Stimulated activated CD8-positive, alpha-beta memory T cell treated with anti-CD3 and anti-CD28 coated beads, Interleukin-4, amount 100 ng/mL, for 4 hours (primary cell): ENCODE measurements at places on chromosomes 7 and 10.

DNA sequence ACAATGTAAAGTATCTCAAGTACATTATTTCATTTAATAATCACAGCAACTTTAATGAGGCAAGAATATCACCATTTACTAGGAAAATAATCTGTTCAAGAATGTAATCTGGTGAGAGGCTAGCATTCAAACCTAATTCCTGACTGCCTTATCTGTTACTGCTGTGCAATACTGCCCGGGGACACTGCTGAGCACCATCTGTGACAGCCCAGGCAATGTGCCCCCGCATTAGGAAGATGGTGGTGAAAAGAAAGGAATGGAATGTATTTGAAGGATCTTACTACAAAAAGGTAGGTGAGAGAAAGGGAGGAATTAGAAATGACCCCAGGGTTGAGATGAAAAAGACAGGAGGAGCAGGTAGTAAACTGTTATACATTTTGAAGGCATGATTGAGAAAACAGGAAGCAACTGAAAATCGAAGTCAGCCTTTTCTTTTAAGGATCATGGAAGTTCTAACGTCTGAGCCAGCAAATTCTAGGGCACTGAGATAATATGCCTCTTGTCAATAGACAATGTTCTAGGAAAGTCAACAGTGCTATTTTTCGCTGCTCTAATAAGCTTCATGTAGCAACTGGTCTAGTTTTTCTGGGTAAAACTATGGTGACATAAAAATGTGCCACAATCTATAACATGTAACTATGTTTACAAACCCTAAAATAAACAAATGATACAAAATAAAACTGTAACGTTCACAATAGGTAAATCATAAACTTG, 90.4 kb downstream of the ETV1 start:
- DNase-seq: no peak

DNA sequence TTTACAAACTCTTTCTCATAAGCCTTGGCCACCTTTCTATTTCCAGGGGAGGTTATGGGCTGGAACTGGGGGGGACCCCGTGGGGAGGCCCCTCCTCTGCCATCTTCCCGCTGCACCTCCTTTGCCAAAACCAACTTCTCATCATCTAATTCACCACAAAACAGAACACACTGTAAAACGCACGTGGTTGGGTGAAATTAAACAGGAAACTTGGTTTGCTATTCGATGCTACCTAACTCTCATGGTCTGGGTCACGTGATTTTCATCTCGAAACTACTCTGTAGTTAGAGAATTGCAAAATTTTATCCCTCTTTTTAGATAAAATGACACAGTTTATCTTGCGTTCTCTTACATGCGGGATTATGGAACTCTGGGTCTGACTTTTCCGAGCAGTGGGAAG, 242.0 kb downstream of the ZMYND11 start:
- DNase-seq: no peak

DNA sequence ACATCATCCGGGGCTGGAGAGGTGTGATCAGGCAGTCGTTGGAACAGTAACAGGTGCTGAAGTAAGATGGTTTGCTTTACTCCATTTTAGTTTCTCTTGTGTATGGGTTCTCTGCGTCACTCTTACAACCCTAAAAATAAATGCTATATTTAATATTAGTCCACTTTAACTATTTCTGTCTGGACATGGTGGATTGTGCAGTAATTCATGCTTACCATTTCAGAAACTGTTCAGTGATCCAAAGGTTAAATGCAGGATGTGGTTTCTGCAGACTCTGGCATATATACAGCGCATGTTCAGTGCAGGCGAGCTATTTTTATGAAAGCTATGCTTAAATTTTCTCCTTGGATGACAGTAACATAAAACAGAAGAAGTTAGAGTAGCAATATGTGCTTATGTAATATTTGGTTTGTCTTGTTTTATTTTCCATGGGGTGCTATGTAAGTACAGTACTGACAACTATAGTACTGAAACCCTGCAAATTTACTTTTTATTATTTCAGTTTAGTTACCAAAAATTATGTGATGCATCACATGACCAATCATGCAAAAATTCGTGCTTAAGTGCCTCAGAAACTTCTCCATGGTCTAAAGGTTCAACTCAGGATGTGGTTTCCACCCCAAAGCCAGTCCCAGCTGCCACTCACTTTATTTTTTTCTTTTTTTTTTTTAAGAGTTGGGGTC, 46.6 kb upstream of the GRID1 start:
- DNase-seq: no peak

DNA sequence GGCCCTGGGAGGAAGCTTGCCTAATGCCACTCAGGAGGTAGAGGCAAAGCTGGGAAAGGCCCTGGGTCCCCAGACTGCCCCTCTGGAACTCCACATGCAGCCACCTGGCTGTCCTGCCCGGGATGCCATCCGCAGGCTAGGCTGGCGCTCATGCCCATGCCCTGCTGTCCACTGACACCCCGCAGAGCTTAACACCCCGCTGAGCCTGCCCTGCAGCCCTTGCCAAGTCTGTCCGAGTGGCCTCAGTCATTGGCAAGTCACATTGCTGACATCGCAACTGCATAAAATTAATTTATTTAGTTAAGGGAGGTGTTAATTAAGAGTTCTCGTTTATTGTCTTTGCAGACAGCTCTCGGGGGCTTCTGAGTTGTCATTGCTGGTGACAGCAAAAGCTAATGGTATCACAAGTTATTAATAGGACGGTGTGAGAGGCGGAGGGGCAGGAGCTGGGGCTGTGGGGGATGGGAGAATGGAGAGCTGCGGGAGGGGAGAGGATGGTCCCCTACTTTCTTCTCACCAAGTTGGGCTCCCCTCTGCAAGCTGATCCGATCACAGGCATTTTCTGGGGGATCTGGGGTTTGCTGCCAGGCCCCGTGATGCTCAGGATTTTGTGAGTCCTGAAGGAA, 55.6 kb upstream of the PCBD1 start:
- no peak for DNase-seq

DNA sequence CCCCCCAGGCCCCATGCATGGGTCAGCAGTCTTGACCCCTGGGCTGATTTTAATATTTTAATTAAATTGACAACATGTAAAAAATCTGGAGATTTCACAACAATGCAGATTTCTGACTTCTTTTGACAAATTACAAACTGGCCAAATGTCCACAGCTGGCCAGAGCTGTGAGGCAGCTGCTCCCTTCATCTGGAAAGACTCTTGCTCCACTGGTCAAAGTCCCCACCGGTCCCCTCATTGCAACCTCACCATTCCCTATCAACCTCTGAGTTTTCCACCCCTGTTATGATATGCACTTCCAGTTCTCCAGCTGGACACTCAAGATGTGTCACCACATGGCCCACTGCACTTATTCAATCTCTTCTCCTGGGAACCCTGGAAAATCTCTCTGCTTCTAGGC, 266.2 kb downstream of the KCNMA1 start:
- no peak for DNase-seq

DNA sequence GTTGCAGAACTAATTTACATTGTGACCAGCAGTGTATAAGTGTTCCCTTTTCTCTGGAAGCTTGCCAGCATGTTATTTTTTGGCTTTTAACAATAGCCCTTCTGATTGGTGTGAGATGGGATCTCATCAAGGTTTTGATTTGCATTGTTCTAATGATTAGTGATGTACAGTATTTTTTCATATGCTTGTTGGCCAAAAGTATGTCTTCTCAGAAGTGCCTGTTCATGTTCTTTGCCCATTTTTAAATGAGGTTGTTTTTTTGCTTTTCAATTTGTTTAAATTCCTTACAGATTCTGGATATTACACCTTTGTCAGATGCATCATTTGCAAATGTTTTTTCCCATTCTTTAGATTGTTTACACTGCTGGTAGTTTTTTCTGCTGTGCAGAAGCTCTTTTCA, 627.0 kb upstream of the CNTNAP2 start:
- DNase-seq: no peak
